T-helper 2 cell treated with Interferon-gamma antibody and Interleukin-4, amounts not matched to agents 5 μg/mL and 100 μg/mL, for 36 hours (primary cell): ENCODE measurements at places on chromosomes 4 and X.

GRCh38 chr4:109979920-109980717 is 67.4 kb downstream of the EGF start:
- H3K4me1 ChIP-seq = no peaks in the 10 kb centered on the region
- no peak overlapping the region for H3K27ac ChIP-seq
- H3K4me3 ChIP-seq = no peak overlapping the region
- H3K27me3 ChIP-seq = peaks cover 28% of the 10 kb centered on the region

- H3K36me3 ChIP-seq = no peaks in the 10 kb centered on the region
- no peak for DNase-seq
- H3K4me1 ChIP-seq = no peaks in the 10 kb centered on the region
- H3K4me3 ChIP-seq = no peak overlapping the region
Observed at GRCh38 chrX:4588893-4589292, 875.4 kb upstream of the PRKX start.

- no peaks in the 10 kb centered on the region for H3K27me3 ChIP-seq
- H3K36me3 ChIP-seq = peaks cover 24% of the 10 kb centered on the region
- H3K27ac ChIP-seq = no peak overlapping the region
- no peak for DNase-seq
- no peaks in the 10 kb centered on the region for H3K4me1 ChIP-seq
Observed at GRCh38 chrX:41153448-41153847, 68.2 kb downstream of the USP9X start.

DNA sequence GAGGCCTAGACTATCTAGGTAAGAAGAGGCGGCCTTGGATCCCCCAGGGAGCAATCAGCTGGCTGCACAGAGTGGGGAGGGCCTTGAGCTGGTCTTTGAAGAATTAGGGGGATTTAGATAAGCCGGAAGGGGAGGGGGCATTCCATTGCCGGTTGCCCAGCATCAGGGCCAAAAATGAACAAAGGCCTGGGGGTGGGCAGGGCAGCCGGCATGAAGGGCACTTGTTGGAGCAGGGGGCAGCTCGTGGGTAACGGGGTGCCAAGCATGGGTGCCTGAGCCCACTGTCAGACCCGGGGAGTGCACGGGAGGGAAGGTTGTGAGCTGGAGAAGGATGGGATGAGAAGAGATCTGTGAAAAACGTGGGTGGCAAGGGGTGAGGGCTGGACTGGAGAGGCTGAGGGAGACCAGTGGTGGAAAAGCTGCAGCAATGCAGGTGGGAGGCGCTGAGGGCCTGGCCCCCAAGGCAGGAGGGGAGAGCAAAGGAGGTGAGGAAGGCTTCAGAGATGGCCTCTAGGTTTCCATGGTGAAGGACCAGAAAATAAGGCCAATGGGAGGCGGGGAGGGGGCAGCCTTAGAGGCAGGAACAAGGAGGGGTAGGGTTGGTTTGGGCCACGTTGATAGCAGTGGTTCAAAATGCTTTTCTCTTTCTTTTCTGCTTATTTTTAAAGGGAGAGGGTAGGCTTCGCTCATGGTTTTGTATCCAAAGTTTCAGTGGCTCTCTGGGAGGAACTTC is 8.6 kb downstream of the KLF3 start:
- H3K27ac ChIP-seq = no peak overlapping the region
- no peak for DNase-seq
- H3K4me3 ChIP-seq = peak overlapping the region; percentile 33
- no peaks in the 10 kb centered on the region for H3K36me3 ChIP-seq

GRCh38 chr4:26687728-26688127 is 103.8 kb downstream of the TBC1D19 start:
- no peaks in the 10 kb centered on the region for H3K36me3 ChIP-seq
- no peak overlapping the region for H3K4me3 ChIP-seq
- no peaks in the 10 kb centered on the region for H3K4me1 ChIP-seq
- no peak for DNase-seq
- no peaks in the 10 kb centered on the region for H3K27me3 ChIP-seq

GRCh38 chr4:169802873-169803272 is 45.1 kb upstream of the HPF1 start:
- no peaks in the 10 kb centered on the region for H3K27me3 ChIP-seq
- H3K4me3 ChIP-seq = no peak overlapping the region
- H3K4me1 ChIP-seq = no peaks in the 10 kb centered on the region

GRCh38 chr4:20086799-20087521 is 164.7 kb upstream of the SLIT2 start:
- no peaks in the 10 kb centered on the region for H3K27me3 ChIP-seq
- H3K4me1 ChIP-seq = no peaks in the 10 kb centered on the region
- H3K27ac ChIP-seq = no peak overlapping the region
- no peak for DNase-seq

DNA sequence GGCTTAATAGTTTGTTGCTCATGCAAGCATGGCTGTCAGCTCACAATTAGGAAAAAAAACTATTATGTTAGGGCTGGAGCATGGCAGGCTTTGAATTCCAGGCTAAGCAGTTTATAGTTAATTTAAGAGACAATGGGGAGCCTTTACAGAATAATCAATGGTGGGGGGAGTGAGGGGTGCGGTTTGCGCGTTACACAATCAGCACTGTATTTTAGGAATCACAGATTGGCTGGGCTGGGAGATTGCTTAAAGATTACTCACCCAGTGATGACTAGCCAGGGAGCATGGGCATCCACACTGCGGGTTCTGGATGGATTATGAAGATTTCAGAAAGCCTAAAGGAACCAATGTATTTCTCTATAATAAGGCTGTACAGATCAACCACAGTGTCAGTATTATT is 186.6 kb downstream of the SOX3 start:
- H3K27ac ChIP-seq = no peak overlapping the region
- no peak overlapping the region for H3K4me3 ChIP-seq
- no peak for DNase-seq
- no peaks in the 10 kb centered on the region for H3K27me3 ChIP-seq
- H3K4me1 ChIP-seq = no peaks in the 10 kb centered on the region

DNA sequence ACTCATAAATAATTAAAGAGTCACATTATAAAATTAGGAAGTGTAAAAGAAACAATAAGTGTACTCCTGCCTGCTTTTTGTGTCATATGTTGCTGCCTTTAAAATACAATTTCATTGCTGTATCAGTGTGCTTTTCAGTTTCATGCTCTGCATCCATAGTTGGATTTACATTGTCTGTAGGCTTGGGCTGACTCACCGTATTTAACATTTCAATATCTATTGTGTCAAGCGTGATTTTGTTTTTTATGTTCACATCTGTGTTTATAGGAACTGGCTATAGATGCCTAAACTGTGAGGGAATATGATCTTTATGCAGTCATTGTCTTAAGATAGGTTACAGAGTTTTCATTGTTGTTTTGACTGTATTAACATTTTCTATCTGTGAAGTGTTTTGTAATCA is 18.1 kb downstream of the CCSER1 start:
- no peaks in the 10 kb centered on the region for H3K27me3 ChIP-seq
- H3K4me1 ChIP-seq = no peaks in the 10 kb centered on the region
- no peak overlapping the region for H3K27ac ChIP-seq
- no peaks in the 10 kb centered on the region for H3K36me3 ChIP-seq
- no peak overlapping the region for H3K4me3 ChIP-seq

- DNase-seq = no peak
- no peaks in the 10 kb centered on the region for H3K36me3 ChIP-seq
- H3K27me3 ChIP-seq = peaks cover 2% of the 10 kb centered on the region
- H3K4me3 ChIP-seq = no peak overlapping the region
- no peak overlapping the region for H3K27ac ChIP-seq
Observed at GRCh38 chrX:112642349-112642748, 37.4 kb downstream of the LHFPL1 start.

- H3K27me3 ChIP-seq = peaks cover 3% of the 10 kb centered on the region
- H3K36me3 ChIP-seq = no peaks in the 10 kb centered on the region
- H3K4me1 ChIP-seq = no peaks in the 10 kb centered on the region
- no peak overlapping the region for H3K4me3 ChIP-seq
- H3K27ac ChIP-seq = no peak overlapping the region
- DNase-seq = no peak
Observed at GRCh38 chr4:94177822-94178221, 29.8 kb upstream of the SMARCAD1 start.

DNA sequence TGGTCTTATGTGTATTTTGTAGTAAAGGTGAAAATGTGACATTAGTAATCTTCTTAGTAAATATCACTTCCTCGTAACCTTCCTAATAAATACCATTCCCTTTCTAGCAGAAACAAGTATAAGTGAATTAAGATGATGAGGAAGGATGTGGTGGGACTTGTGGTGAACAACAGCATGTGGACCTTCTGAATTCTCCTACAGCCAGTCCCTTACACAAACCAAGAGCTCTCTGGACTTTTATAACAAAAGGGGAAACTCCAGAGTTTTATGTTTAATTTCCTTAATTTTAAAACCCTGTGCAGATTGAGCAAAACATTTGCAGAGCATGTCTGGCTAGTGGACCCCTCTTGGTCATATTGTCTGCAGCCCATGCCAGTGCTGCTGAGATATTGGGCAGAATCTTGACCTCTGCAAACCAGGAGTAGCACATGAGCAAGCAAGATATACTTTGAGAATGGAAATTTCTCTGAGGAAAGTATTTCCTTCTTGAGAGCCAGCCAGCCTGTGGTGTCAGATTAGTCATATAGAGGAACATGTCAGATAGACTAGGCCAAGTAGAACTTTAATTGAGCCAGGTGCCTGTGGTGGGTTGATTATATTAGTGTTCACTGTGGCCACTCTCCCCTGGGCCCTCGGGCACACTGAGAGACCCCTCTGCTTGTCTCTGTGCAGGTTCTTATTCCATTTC is 328.2 kb downstream of the DKK2 start:
- no peak overlapping the region for H3K27ac ChIP-seq
- DNase-seq = no peak
- H3K4me3 ChIP-seq = no peak overlapping the region

GRCh38 chrX:45518552-45518951 is 317.9 kb upstream of the DIPK2B start:
- H3K36me3 ChIP-seq = no peaks in the 10 kb centered on the region
- no peak overlapping the region for H3K27ac ChIP-seq
- DNase-seq = no peak
- H3K4me1 ChIP-seq = peaks cover 4% of the 10 kb centered on the region
- H3K4me3 ChIP-seq = no peak overlapping the region
- no peaks in the 10 kb centered on the region for H3K27me3 ChIP-seq

DNA sequence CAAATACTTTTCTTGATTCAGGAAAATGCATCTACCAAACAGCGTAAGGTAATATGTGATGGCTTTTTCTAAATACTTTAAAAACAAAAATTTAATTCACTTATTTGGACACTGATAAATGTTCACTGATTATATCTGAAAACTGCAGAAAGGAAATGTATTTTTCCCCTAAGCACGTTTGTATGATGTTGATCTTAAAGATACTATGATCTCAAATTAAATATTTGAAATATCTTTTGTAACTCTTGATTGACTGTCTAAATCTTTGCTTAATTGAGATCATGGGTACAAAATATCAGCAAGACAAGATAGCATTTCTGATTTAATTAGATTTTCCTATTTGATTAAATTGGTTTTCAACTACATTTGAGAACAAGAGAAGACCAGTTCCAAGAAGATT is 281.0 kb upstream of the UGT8 start:
- H3K27ac ChIP-seq = no peak overlapping the region
- no peak overlapping the region for H3K4me3 ChIP-seq
- no peaks in the 10 kb centered on the region for H3K36me3 ChIP-seq
- no peaks in the 10 kb centered on the region for H3K27me3 ChIP-seq
- no peak for DNase-seq

DNA sequence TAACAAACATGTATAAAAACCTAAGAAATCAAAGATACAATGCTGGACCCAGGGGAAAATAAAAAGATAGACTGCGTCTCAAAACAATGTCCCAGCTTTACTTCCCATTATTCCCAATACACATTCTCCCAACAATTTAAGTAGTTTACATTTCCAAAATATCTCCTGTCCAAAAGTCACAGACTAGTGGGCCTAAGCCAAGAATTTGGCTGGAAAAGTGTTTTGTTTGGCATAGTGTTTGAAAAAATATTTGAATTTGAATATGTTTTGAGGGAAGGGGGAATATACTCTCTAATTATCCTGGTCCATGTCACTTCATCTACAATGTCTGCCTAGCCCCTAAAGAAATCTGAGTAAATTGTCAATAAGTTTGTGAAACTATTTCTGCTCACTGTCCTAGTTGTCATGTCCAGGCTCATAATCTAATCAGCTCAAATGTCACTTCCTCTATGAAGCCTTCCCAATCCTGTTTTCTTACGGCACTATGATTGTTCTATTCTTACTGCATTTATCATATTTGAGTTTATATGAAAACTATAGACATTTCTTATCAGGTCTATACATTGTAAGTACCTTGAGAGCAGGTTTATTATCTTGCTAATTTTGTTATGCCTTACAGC is 74.4 kb downstream of the SEC24D start:
- H3K27ac ChIP-seq = no peak overlapping the region
- H3K36me3 ChIP-seq = peaks cover 39% of the 10 kb centered on the region
- H3K4me3 ChIP-seq = no peak overlapping the region
- H3K4me1 ChIP-seq = peaks cover 3% of the 10 kb centered on the region
- no peak for DNase-seq

GRCh38 chr4:184762100-184762499 is 28.2 kb upstream of the CENPU start:
- H3K4me3 ChIP-seq = peak overlapping the region; percentile 70
- H3K27ac ChIP-seq = peak overlapping the region; percentile 93
- H3K4me1 ChIP-seq = peaks cover 14% of the 10 kb centered on the region
- peaks cover 39% of the 10 kb centered on the region for H3K36me3 ChIP-seq
- DNase-seq = peak; percentile 58

DNA sequence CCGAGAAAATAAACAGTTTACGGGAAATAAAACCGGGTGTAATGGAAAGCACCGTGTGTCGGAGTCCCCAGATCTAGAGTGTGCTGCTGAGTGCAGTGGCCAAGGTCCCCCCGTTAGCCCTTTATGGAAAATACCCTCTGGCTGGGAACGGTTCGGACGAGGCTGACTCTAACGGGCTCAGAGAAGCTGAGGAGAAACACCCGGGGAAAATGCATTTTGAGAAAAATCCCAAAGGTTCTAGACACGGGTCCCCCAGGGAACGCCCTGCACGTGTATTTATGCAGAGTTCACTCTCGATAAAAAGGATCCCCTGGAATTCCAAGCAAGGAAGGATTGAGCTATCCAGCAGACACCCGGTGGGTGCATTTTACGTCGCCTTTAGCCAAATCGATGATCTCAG is 177.2 kb downstream of the CRLF2 start:
- no peak overlapping the region for H3K4me3 ChIP-seq
- no peaks in the 10 kb centered on the region for H3K4me1 ChIP-seq
- DNase-seq = no peak
- no peak overlapping the region for H3K27ac ChIP-seq

DNA sequence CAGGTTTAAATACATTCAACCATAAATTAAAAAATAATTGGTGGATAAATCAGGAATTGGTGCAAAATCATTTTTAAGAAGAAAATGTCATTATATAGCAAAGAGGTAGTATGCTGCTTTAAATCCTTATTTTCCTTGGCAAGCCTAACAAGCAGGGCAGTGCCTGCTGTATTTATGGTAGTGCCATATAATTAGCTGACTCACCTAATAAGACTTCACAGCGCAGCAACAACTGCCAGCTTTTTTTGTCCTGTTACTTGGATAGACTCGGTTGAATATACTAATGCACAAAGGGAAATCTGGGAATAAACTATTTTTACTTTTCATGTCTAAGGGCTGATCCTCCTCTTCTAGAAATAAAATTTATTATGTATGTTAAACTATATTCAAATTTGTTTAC is 99.1 kb downstream of the SNCA start:
- H3K4me1 ChIP-seq = peaks cover 5% of the 10 kb centered on the region
- H3K27ac ChIP-seq = no peak overlapping the region
- no peak for DNase-seq
- H3K27me3 ChIP-seq = peaks cover 6% of the 10 kb centered on the region
- H3K36me3 ChIP-seq = no peaks in the 10 kb centered on the region
- no peak overlapping the region for H3K4me3 ChIP-seq
